ENCODE measurements at places on chromosomes 5 and 9.

- DNase-seq: no peak
These were observed 29.4 kb downstream of the SLC1A3 start for GRCh38 chr5:36635721-36636390.

DNA sequence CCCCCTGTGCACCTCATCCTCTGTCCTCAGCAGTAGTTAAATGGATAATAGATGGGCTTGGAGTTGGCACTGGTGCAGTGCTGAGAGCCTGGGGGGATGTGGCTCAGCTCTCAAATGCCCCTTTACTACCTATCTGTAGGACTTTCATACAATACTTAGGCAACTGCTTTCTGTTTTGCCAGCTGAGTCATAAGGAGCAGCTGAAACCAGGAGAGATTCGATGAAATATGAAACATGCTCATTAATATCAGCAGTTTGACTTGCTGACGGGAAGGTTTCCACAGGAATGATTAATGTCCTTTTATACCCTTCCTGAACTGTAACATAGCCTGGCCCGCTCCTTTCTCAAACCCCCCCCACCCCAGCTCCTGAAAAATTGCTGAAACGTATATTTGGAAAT, 142.6 kb downstream of the SAXO1 start:
- no peak for DNase-seq

DNA sequence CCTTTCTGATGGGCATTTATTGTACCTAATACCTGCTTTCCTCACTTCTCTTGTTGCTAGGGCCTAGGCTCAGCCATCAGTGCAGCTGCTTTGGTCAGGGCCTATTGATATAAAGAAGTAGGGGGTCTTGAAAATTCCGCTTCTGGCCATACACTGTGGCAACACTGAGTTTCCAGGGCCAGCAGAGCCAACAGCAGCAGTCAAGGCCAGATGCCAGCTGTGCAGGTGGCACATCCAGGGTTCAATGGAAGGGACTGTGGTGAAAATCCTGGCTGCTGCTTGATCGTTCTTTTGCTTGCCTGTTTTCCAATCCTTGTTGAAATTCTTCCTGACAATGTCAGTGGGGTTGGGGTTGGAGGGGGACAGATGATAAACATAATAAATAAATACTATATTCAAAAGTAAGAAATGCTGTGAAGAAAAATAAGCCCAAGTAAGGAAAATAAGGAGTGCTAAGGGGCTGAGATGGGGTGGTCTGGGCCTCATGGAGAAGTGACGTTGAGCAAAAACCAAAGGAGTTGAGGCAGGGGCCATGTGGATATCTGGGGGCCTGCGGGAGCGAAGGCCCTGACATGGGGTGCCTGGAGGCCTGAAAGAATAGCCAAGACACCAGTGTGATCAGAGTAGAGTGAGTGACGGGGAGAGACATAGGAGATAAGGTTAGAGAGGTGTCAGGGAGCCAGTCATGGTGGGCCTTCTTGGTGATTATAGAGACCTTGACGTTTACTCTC, 91.0 kb upstream of the ALDH1B1 start:
- DNase-seq: no peak

GRCh38 chr5:107337281-107337680, 333.5 kb downstream of the EFNA5 start:
- no peak for DNase-seq

GRCh38 chr5:168875832-168876231, 296.7 kb upstream of the PANK3 start:
- no peak for DNase-seq

- peak; percentile 29 for DNase-seq
These were observed 60.2 kb downstream of the MELK start for GRCh38 chr9:36632892-36633291.
